ENCODE measurements at places on chromosomes 12 and 14.

DNA sequence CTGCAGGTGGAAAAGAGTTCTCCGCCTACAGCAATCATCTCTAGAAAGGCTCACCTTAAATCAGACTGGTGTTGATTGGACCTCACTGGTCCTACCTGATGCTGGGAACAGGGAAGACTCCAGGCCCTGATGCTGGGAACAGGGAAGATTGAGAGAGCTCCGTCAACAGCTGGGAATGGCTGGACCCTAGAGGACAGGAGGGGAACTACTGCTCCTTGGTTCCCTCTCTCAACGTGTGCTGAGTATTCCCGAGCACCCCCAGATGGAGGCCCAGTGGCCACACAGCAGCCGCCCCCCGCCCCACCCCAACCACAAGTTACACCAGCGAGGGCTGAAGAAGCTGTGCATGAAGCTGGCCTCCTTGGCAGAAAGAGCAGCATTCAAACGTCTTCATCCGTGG, 240.3 kb downstream of the SLC15A4 start:
- no peak for DNase-seq

DNA sequence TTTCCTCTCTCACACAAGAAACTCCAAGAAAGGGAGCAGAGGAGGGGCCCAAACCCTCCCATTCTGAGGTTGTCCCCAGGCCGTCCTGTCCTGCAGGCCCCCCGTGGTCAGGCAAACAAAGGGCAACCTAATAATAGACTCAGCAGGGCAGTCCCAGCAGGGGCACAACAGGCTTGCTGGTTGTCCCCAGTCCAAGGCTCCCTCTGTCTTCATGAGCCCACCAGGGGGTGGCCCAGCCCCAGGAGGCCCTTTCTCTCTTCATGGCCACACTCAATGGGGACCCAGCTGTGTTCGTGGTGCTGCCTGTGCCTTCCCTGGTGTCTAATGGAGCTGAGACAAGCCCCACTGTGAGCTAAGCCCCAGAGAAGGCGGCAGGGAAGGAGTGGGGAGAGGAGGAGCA, 359.9 kb downstream of the ADGRD1 start:
- no peak for DNase-seq

- DNase-seq = no peak
These were observed 360.4 kb downstream of the MED13L start for GRCh38 chr12:115916910-115917668.

DNA sequence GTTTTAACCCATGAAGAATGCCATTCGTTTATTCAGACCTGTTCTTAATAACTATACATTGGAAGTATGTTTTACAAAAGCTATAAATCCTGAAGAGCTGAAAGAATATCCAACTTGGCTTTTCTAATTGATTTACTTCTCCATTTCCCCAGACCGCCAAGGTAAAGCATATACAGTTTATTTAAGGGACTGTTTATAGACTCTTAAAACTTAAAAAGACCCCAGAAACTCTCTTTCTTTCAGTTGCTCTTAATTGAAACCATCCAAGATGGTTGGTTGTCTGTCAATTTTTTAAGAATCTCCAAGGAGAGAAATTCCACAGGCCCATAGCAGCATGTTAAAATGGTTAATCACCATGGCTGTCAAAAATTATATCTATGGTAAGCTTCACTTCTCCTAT, 8.8 kb downstream of the IGF1 start:
- DNase-seq = no peak

DNA sequence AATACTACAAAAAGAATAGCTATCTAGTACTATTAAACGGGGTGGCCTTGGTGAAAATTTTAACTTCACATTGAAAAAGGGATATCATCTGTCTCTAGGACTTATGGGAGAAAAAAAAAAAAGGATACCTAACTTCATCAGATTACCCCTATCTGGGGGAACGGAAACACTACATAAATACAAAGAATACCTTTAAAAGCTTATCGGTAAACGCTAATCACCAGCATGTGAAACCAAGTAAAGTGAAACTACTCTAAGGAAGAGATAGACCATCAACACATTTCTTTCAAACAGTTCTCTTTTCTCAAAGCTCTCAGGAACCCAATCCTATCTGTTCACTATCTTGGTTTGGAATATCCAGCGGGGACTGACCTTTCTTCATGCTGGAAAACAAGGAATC, 3.5 kb downstream of the KICS2 start:
- DNase-seq = no peak

DNA sequence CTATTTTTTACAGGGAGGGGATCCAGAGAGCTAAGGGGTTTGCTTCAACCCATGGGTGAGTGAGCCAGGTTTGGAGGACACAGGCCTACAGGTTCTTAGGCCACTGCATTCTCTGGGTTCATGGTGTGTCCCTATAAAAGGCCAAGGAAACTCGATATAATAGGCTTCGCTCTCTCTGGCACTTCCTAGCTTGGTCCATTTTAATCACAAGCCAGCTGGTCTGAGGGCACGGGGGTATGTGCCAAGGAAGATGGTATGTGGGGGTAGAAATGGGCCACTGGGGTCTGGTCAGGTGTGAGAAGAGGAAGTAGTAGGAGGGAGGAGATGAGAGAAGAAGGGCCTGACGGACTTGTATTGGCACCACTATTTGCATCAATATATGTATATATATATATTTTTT, 4.9 kb downstream of the ETV6 start:
- DNase-seq = no peak
